ENCODE measurements at places on chromosomes 16 and 17.

- no peak for DNase-seq
These were observed 48.6 kb downstream of the ABCA8 start for GRCh38 chr17:68906638-68907037.

GRCh38 chr16:75053791-75054555, 55.1 kb downstream of the ZNRF1 start:
- DNase-seq, result peak; percentile 74

- DNase-seq, result no peak
These were observed 73.6 kb downstream of the IL21R start for GRCh38 chr16:27475561-27475960.

DNA sequence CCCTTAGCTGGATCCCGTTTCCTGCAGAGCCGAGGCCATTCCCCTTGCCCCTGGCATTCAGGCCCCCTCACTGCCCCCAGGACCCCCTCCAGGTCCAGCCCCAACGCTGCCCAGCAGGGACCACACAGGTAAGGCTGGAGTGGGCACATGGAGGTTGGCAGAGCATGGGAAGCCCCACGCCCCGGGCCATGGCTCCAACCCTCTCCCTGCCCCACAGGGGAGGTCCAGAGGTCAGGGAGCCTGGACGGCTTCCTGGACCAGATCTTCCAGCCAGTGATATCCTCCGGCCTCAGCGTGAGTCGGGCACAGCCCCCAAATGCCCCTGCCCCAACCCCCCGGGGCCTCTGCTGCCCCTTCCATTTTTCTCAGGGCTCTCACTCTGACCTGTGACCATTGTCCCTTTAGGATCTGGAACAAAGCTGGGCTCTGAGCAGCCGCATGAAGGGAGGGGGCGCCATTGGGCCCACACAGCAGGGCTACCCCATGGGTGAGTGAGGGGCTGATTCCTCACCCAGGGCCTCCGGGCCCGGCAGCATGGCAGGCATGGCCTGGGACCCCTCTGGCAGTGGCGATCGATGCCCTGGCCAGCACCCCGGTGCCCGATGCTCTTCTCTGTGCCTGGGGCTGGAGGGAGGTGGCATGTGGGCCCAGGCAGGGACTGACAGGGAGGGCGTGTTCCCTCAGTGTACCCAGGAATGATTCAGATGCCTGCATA, 18.5 kb upstream of the SMIM5 start:
- DNase-seq, result no peak

DNA sequence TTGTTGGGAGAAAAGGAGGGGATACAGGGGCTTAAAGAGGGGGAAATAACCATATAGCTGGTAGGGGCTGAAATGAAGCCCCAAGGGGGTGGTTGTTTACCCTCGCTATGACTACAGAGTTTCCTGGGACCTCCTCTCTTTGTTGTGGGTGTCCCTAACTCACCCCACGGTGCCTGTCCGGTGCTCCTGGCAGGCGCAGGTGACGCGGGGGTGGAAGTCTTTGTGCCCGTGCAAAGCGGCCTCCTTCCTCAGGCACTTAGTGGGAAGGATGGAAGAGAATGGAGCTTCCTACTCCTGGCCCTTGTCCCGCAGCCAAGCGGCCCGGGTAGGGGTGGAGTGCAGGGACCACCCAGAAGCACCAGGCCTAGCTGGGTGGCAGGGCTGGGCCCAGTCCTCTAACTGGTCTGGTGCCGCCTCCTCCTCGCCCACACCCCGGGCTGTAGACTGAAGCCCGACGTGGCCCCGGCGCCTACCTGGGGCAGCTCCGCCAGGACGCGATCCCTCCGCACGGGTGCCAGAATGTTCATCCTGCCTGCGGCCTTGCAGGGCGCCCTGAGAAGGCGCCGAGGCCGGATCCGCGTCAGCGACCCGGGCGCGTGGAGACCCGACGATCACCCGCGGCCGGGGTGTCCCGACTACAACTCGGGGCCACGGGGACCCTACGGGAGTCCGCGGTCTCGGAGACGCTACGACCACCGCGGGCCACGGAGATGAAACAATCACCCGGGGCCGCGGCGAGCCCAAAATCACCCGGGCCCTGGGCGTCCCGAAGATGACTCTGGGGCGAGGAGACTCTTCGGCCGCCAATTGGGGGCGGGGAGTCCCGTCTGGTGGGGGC, 709 bp downstream of the RAB34 start:
- no peak for DNase-seq

GRCh38 chr17:49602783-49603182, 27.1 kb downstream of the NXPH3 start:
- DNase-seq, result no peak
